ENCODE measurements at places on chromosomes 7 and 10.

DNA sequence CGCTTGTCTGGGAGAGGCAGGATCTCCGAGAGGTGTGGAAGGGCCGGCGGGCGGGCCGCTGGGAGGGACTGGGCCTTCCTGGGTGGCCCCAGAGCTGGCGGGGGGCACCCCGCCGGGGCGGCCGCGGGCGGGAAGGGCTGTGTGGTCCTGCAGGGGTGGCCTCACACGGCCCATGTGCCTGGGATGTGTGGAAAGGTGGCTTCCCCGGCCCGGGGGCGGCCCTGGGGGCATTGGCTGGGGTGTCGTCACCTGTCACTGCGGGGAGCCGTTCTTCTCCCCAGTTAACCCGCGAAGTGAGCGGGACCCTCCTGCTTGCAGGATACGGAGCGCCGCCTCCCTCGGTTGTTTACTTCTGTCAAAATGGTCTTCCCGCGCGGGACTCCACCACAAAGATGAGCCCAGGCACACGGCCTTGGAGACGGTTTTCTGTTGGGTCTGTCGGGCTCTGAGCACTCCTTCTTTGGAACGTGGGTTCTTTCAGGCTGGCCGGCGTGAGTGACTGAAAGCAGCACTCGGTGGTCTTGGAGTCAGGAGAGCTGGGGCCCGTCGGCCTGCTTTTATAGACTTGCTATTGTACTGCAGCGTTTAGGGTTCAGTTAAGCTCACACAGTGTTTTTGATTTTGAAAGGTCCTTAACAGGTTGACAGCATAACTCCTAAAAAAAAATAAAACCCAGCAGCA lies 700 bp downstream of the SMC3 start:
- DNase-seq: peak; percentile 60

DNA sequence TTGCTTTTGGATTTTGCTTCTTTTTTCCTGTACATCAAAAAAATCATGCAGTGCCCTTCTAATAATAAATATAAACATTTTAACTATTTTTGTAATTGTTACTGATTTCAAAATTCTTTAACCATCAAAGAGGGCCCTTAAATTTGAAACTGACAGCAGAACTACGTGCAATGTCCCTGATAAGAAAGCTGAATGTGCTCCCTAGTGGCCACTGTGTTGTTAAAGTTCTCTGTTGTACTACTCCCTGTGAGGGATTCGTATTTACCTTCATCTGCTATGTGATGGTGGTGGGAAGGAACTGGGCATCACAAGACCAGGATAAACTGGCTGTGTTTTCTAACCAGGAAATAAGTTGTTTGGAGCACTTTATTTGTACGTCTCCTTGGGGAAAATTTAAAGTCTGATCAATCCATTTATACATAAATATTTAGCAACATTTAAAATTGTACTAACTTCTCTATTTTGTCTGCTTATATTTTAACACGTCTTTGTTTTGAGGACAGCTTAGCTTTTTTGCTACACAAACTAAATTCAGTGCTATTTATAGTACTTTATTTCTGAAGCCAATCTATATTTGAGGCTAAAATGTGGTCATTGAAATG lies 322.4 kb downstream of the HGF start:
- no peak for DNase-seq

GRCh38 chr7:93226310-93226709 lies at the start of gene HEPACAM2:
HEPACAM2 (minus strand) TSS chr7:93226469.
- no peak for DNase-seq

DNA sequence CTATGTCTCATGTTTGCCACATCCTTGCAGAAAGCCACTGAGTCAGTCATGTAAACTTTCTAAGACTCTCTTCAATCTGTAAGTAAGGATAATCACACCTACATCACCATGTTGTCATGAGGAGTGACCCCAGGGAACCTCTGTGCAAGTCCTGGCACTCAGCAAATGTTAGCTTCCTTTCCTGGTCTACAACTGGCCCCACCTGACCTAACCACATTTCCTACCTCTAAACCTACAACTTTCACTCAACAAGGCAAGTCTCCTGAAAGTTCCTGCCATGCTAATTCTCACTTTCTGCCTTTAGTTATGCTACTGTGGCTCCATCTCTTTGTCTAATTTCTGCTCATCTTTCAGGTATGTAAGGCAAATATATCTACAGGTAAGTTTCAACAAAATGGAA lies 72.3 kb upstream of the SEM1 start:
- DNase-seq: no peak

DNA sequence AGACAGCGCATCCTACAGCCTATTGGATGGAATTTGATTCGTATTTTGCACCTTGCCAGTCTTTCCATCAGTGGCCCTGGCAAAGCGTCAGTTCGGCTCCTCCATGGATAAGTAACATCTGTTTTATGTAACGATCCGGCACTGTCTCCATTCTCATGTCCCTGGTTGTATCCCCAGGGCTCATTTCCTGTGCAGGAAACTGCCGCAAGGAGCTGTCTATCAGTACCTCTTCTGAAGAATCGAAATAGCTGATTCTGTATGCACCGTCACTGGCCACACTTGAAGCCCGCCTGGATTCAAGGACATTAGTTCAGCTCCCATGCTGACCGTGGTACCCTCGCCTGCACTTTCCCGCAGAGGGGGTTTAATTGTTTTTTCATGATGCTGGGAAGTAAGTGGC lies 53.1 kb upstream of the NPS start:
- no peak for DNase-seq

- DNase-seq: no peak
These were observed 1.9 kb upstream of the TMEM106B start for GRCh38 chr7:12209221-12209620.

DNA sequence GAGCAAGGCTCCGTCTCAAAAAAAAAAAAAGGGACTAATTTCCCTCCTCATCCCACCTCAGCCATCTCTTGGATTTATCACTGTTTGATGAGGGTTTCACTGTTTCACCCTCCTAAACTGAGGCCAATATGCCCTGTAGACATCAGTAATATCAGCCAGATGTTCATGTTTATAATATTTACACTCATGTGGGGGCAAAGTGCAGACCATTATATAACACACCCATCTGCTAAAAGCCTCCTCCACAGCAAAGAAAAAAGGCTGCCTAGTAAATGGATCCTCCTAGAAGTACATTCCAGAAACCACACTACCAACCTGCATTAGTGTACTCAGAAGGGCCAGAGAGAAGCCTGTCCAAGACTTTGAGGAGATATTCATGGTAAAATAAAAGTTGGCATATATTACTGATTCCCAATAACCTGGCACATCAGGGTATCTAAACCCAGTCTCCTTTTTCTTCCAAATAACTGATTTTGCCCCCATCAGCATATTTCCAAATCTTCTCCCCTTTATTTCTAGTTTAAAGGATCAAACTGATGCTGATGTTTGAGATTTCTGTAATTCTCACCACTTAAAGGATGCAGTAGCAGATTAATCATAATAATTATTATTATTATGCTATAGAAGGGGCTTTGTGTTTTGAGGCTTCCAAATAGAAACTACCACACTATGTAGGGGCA lies 55.1 kb downstream of the LGI1 start:
- DNase-seq: no peak

GRCh38 chr7:116271963-116272886 lies 61.9 kb downstream of the TES start:
- no peak for DNase-seq

DNA sequence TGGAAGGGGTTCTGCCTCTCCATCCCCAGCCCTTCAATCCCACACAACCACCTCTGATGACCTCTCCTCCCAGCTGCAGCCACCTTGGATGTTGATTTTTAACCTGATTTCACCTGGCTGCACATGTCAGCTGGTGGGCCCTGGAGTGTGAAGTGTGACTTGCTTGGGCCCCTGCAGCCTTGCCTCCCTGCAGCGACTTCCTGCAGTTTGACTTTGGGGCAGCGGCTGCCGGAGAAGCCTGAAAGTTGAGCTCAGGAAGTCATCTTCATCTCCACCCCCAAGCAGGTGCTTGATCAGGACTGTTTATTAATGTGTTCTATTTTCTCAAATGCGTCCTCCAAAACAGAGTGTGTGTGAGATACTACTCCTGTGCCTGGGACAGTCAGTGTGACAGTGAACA lies 675.2 kb upstream of the GALNT17 start:
- DNase-seq: no peak

- DNase-seq: no peak
These were observed 52.2 kb downstream of the FZD1 start for GRCh38 chr7:91316426-91316825.

GRCh38 chr7:155618708-155619633 lies 25.5 kb upstream of the RBM33 start:
- no peak for DNase-seq

GRCh38 chr7:133301444-133301843 lies 48.6 kb downstream of the EXOC4 start:
- no peak for DNase-seq

DNA sequence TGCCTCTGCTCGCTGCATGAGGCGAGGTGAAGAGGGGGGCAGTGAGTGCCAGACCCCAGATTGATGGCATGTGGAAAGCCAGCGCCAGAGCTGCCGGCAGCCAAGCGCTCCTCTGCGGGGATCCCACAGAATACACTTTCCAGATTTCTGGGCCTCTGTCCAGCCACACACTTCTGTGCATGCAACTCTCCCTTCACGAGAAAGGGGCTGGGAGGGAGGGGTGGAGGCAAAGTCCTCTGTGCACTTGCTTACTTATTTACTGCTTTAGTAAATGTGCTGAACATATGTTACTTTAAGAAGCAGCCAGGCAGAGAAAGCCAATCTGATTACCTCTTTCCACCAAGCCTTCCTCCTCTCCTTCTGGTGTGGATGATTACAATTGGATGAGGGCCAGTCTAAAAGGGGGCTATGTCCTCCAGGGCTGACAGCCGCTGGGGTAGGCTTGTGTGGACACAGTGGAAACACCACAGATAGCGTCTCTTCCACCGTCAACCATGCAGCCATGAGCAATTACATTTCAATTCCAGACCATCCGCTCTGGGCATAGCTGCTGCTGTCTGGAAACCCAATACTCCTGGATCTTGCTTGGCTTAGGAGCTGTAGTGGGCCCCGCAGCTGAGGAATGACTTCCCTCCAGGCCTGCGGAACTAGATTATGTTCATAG lies 322.8 kb upstream of the ANKRD30A start:
- DNase-seq: no peak

DNA sequence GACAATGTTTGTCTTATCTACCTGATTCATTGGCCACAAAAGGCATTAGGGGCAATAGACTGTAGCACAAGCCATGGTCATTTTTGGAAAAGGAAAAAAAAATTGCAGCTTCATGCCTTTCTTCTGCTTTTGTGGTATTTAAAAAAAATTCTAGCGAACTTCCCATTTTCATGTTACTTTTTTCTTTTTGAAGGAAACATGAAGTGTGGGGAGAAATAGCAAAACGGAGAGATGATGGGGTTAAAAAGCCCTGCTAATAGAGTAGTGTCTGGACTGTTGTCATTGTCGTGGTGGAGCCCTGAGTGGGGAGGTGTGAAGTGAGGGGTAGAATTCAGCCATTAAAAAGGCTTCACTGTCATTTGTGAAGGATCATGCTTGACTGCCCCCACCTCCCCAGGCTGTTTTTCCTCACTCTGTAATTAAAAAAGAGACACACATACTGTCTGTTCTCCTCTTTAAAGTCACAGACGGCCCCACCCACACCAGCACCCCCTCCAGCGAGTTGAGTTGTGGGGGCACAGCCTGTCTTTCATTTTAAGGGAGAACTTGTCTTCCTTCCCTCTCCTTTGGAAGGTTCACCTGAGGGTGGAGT lies 272.4 kb downstream of the CREB5 start:
- no peak for DNase-seq

DNA sequence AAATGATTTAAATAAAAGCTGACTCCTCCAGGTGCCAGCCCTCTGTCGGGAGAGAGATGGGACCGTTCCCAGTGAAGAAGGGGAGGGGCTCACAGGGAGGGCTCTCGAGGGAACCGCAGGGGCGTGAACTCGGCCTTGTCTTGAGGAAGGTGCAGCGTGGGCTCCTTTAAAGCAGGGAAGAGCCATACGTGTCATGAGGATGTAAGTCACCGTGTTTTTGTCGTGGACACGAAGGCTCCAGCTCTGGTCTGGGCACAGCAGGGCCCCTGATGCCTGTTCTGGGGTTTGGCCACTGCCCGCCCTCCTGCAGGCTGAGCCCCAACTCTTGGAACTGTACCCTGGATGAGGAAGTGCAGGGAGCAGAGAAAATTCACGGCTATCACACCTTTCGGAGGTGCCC lies 45.0 kb downstream of the JAKMIP3 start:
- no peak for DNase-seq

DNA sequence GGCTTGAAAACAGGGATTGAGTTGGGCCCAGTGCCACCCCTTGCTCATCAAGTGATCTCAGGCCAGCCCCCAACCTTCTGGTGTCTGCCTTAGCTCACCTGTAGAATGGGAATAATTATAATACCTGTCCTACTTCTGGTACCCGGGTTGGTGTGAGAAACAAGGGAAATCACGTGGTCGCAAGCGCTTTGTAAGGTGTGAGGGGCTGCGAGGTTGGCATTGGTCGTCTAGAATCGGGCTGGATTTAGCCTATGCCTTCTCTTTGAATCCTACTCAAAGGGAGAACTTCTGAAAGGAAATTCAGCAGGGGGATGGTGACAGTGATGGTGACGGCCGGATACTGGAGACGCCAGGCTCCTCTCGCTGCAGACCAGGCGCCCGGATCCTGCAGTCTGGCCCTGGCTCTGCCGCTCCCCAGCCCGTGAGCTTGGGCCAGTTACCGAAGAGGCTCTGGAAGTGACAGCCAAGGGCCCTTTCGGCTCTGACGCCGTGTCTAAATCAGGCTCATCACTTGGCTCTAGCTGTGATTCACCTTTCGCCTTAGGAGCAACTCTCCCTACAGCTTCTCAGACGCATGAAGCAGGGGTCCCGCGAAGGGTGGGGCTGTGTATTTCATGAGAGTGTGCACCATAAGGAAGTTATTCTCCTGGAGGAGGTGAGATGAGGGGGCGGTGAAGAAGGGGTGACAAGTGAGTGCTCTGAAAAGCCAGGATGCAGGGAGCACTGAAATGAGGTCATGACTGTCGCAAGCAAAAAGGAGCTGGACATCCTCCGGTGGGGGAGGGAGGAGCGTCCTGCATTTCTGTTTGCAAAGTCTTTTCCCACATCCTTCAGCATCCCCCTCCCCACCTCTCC lies 4.0 kb upstream of the CREB5 start:
- DNase-seq: no peak

- DNase-seq: no peak
These were observed 15.3 kb downstream of the SH3PXD2A start for GRCh38 chr10:103839872-103840739.

GRCh38 chr7:27088002-27088922 lies 7.5 kb downstream of the HOXA1 start:
- no peak for DNase-seq

GRCh38 chr10:93063144-93063976 lies 2.8 kb downstream of the CYP26C1 start:
- no peak for DNase-seq

- DNase-seq: no peak
These were observed 4.9 kb downstream of the PILRA start for GRCh38 chr7:100378114-100378755.

GRCh38 chr10:82544377-82544776 lies 669.4 kb downstream of the NRG3 start:
- DNase-seq: no peak

DNA sequence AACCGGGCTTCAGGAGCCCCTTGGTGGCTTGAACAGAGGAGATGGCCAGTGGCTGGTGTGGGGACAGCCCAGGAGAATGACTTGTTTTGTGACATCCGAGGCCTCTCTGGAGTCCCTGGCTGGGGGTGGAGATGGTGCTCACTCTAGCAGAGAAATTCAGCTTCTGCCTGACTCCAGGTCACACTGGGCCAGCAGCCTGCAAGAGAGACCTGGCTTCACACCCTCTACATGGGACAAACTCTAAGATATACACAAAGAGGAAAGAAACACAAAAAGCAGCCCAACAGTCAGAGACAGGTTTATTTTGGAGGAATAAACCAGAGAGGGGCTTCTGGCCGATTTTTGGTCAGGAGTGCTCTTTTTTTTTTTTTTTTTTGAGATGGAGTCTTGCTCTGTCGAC lies 132.8 kb downstream of the ELFN1 start:
- DNase-seq: no peak

GRCh38 chr10:96287392-96288105 lies 16.2 kb upstream of the BLNK start:
- DNase-seq: peak; percentile 45
